ENCODE measurements at places on chromosomes 3 and 15. TPM values are rescaled to one million over a fixed set of nuclear protein-coding genes. Genes with fewer than 3 reads are reported as not detected.

ABI3BP gene
- polyA plus RNA-seq: 489 TPM

KNG1 gene
- 0.13 TPM for polyA plus RNA-seq

MNS1 gene
- 8.8 TPM for polyA plus RNA-seq

GATM gene
- 470 TPM for polyA plus RNA-seq

ELL3 gene
- polyA plus RNA-seq: 4.5 TPM

GABRR3 gene
- polyA plus RNA-seq: not detected

NEO1 gene
- 49.0 TPM for polyA plus RNA-seq

Data from muscle of arm (tissue), 14 donors.